ENCODE measurements at places on chromosomes 11 and 22. TPM values are rescaled to one million over a fixed set of nuclear protein-coding genes. Genes with fewer than 3 reads are reported as not detected.
A peak's percentile ranks its signal among the peaks of the same experiment; 100 is the strongest.

DNA sequence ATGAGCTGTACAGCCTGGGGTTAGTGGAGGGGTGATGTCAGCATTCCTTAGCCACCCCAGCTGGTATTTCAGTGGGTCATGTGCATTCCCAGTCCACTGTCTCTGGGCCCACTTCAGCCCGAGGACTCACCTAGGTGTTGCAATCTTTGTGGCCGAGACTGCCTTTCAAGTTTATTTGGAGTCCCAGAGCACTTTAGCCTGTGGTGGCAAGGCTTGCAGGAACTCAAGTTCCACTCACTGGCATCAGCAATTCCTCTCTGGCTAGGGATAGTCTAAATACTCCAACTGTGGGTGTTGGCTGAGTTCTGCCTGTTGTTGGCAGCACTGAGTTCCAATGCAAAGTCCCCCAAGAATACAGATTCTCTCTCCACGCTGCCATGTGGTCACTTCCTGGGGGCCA, 191.6 kb upstream of the PGR start:
- H3K36me3 ChIP-seq = no peaks in the 10 kb centered on the region
- H3K4me3 ChIP-seq = no peak overlapping the region
- peak; percentile 70 for DNase-seq

- H3K27me3 ChIP-seq = no peaks in the 10 kb centered on the region
- no peaks in the 10 kb centered on the region for H3K36me3 ChIP-seq
- DNase-seq = no peak
- no peak overlapping the region for H3K4me3 ChIP-seq
- no peaks in the 10 kb centered on the region for H3K4me1 ChIP-seq
Observed at GRCh38 chr11:130606781-130607511, 158.5 kb downstream of the ADAMTS15 start.

DNA sequence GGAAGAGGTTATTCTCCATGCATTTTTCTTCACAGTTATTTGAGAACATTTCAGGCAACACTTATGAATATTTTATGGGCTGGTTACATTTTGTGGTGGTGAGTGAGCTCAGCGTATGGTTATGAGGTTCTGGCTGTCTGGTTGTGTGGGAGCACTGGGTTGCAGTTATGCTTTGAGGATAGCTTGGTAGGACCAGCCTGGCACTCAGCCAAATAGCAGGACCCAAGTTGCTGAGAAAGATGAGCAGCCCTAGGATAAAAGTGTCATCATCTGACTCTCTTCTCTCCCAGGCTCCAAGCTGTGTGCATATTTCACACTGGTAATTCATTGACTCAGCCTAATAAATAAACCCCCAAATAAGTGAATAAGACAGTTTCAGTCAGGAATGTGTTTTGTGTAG, 8.1 kb upstream of the SRSF8 start:
- no peak overlapping the region for H3K27ac ChIP-seq
- DNase-seq = no peak
- H3K36me3 ChIP-seq = no peaks in the 10 kb centered on the region
- no peak overlapping the region for H3K4me3 ChIP-seq
- no peaks in the 10 kb centered on the region for H3K4me1 ChIP-seq
- H3K27me3 ChIP-seq = peaks cover 50% of the 10 kb centered on the region

DNA sequence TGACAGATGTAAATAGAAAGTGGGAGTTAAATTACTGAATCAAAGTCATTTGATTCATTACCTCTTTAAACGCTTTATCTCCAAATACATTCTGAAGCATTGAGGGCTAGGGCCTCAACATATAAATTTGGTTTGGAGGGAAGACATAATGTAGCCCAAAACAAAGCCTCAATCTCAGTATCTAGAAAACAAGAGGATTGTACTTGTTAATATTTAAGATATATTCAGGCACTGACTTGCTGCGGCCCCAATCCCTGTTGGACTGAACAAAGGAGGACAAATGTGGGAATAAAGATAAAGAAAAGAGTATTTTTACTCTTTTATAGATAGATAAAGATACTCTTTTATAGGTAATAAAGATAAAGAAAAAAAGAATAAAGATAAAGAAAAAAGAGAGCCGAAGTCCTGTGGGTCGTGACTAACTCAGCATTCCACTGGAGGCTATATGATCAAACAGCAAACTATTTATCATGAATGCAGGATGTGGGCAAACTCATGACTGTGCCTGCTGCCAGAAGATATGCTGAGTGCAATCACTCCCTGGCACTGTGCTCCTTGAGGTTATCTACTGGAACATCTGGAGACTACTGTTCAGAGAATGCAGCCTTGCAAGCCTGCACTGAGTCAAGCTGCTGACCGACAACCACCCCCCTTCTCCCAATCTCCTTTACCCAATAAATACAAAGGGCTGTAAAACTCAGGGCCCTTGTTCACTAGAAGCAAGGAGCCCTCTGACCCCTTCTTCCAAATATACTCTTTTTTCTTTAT, 6.9 kb downstream of the OR10V1 start:
- no peak overlapping the region for H3K27ac ChIP-seq
- H3K27me3 ChIP-seq = no peaks in the 10 kb centered on the region
- no peak for DNase-seq
- H3K36me3 ChIP-seq = no peaks in the 10 kb centered on the region
- H3K4me1 ChIP-seq = no peaks in the 10 kb centered on the region
- no peak overlapping the region for H3K4me3 ChIP-seq

DNA sequence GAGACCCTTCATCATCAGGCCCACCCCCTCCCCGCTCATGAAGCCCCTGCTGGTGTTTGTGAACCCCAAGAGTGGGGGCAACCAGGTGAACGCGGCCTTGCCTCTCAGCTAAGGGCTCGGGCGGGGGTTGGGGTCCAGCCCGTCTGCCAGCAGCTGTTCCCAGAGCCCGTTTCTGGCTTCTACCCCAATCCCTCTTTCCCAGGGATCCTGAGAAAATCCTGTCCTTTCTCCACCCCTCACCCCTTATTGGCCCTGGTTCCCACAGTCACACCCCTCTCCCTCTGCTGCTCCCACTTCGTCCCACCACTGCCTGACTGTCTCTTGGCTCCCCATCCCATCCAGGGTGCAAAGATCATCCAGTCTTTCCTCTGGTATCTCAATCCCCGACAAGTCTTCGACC, 9.4 kb upstream of the MDK start:
- no peak for DNase-seq
- H3K4me1 ChIP-seq = no peaks in the 10 kb centered on the region
- peaks cover 31% of the 10 kb centered on the region for H3K36me3 ChIP-seq

APOBEC3H gene
- not detected for total RNA-seq

GRCh38 chr11:36376888-36377758, 81.0 kb downstream of the PRR5L start:
- DNase-seq = peak; percentile 90
- H3K36me3 ChIP-seq = peaks cover 2% of the 10 kb centered on the region

BARX2 gene
- not detected for total RNA-seq

GRCh38 chr11:86097980-86098379, 29.1 kb upstream of the PICALM start:
- DNase-seq = no peak
- no peaks in the 10 kb centered on the region for H3K27me3 ChIP-seq
- peaks cover 2% of the 10 kb centered on the region for H3K4me1 ChIP-seq
- no peaks in the 10 kb centered on the region for H3K36me3 ChIP-seq
- no peak overlapping the region for H3K27ac ChIP-seq

DNA sequence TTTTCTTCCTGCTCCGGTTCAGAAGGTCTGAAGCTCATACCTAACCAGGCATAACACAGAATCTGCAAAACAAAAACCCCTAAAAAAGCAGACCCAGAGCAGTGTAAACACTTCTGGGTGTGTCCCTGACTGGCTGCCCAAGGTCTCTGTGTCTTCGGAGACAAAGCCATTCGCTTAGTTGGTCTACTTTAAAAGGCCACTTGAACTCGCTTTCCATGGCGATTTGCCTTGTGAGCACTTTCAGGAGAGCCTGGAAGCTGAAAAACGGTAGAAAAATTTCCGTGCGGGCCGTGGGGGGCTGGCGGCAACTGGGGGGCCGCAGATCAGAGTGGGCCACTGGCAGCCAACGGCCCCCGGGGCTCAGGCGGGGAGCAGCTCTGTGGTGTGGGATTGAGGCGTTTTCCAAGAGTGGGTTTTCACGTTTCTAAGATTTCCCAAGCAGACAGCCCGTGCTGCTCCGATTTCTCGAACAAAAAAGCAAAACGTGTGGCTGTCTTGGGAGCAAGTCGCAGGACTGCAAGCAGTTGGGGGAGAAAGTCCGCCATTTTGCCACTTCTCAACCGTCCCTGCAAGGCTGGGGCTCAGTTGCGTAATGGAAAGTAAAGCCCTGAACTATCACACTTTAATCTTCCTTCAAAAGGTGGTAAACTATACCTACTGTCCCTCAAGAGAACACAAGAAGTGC, 661 bp upstream of the MALAT1 start:
- H3K27me3 ChIP-seq = no peaks in the 10 kb centered on the region
- H3K4me3 ChIP-seq = peak overlapping the region; percentile 97
- H3K27ac ChIP-seq = peak overlapping the region; percentile 99
- no peaks in the 10 kb centered on the region for H3K4me1 ChIP-seq
- H3K36me3 ChIP-seq = peaks cover 35% of the 10 kb centered on the region
- peak; percentile 71 for DNase-seq
